Left cardiac atrium (tissue), 4 donors: ENCODE measurements at places on chromosomes 4 and X. TPM values are rescaled to one million over a fixed set of nuclear protein-coding genes. Genes with fewer than 3 reads are reported as not detected.

USP17L13 gene
- total RNA-seq = not detected

MAGEA9B gene
- total RNA-seq = not detected

ANKRD17 gene
- total RNA-seq = 46.0 TPM

PDK3 gene
- 20.5 TPM for total RNA-seq

MAGEC2 gene
- not detected for total RNA-seq

PORCN gene
- 19.1 TPM for total RNA-seq

FAM9C gene
- total RNA-seq = not detected

PABPC1L2B gene
- total RNA-seq = not detected

KLHL13 gene
- 5.4 TPM for total RNA-seq

GBA3 gene
- not detected for total RNA-seq

MAGEB17 gene
- not detected for total RNA-seq

KDR gene
- total RNA-seq = 38.7 TPM

YY2 gene
- total RNA-seq = 0.35 TPM

MSMO1 gene
- 16.8 TPM for total RNA-seq

DDIT4L gene
- total RNA-seq = 8.5 TPM

RBM46 gene
- not detected for total RNA-seq

FGFBP2 gene
- total RNA-seq = 4.4 TPM

MAGEA3 gene
- total RNA-seq = not detected

COL4A6 gene
- 13.7 TPM for total RNA-seq

BMX gene
- 16.8 TPM for total RNA-seq
